ENCODE measurements at places on chromosomes 13 and 19. TPM values are rescaled to one million over a fixed set of nuclear protein-coding genes. Genes with fewer than 3 reads are reported as not detected.

Gene ENOX1
- total RNA-seq = 13.9 TPM

Gene ZNF837
- 7.1 TPM for total RNA-seq

Gene IGFL2
- not detected for total RNA-seq

Gene ICAM5
- 4.2 TPM for total RNA-seq

Gene KLK5
- not detected for total RNA-seq

Gene NKPD1
- under 0.01 TPM for total RNA-seq

Gene ZNF653
- total RNA-seq = 3.6 TPM

Gene DCT
- total RNA-seq = 0.26 TPM

Gene ERFL
- total RNA-seq = 0.77 TPM

Gene PDE4A
- total RNA-seq = 15.4 TPM

Gene CFD
- total RNA-seq = 190 TPM

Gene TBXA2R
- total RNA-seq = 1.4 TPM

Gene LIM2
- not detected for total RNA-seq

Gene CATSPERD
- not detected for total RNA-seq

Gene GFY
- total RNA-seq = not detected

Gene GARIN5A
- total RNA-seq = not detected

Gene CEACAM7
- not detected for total RNA-seq

Gene PCP2
- total RNA-seq = 0.82 TPM

Gene SLITRK1
- total RNA-seq = 0.47 TPM

Gene KBTBD6
- 6.2 TPM for total RNA-seq

Gene GAPDHS
- total RNA-seq = not detected

Gene CRB3
- total RNA-seq = not detected

Gene FGF22
- total RNA-seq = 0.26 TPM

Gene EPSTI1
- total RNA-seq = 10.5 TPM

Gene U2AF2
- total RNA-seq = 82.9 TPM

Gene SYT3
- total RNA-seq = 0.12 TPM

Gene ABHD13
- 7.7 TPM for total RNA-seq

Gene CLDN10
- not detected for total RNA-seq

Gene APOC1
- total RNA-seq = 28.8 TPM

Gene KIR2DL4
- total RNA-seq = not detected

Gene OR4F17
- not detected for total RNA-seq

Gene CACNG6
- 0.09 TPM for total RNA-seq

Gene ZNF568
- total RNA-seq = 10.0 TPM

Gene ZNF160
- total RNA-seq = 16.6 TPM

Gene ELSPBP1
- not detected for total RNA-seq

Gene IL27RA
- total RNA-seq = 0.47 TPM

Gene ADGRE3
- not detected for total RNA-seq

Gene ATP4A
- not detected for total RNA-seq

Gene EHD2
- total RNA-seq = 274 TPM

Gene CBY2
- not detected for total RNA-seq

Gene CD22
- total RNA-seq = not detected

Gene TEKTIP1
- not detected for total RNA-seq

Gene PGLYRP1
- not detected for total RNA-seq

Gene CEACAM5
- not detected for total RNA-seq

Gene FUT2
- not detected for total RNA-seq

Gene MAST3
- 4.3 TPM for total RNA-seq

Gene WDR62
- total RNA-seq = 0.09 TPM

Gene INSR
- total RNA-seq = 28.4 TPM

Gene CYP4F8
- total RNA-seq = not detected

Gene SLC25A41
- total RNA-seq = not detected

Gene ZNF284
- 1.8 TPM for total RNA-seq

Gene OR10H1
- total RNA-seq = not detected

Gene PSG3
- total RNA-seq = not detected

Gene ZNF563
- total RNA-seq = 3.7 TPM

Gene COG6
- 14.5 TPM for total RNA-seq

Gene ANKRD24
- under 0.01 TPM for total RNA-seq

Gene FCAR
- not detected for total RNA-seq

Gene ATXN8OS
- total RNA-seq = not detected

Gene CCDC169
- total RNA-seq = 0.23 TPM

Measured in pericardium fibroblast (primary cell).